Adrenal gland (tissue), 19 donors: ENCODE measurements at places on chromosomes 12 and 14. TPM values are rescaled to one million over a fixed set of nuclear protein-coding genes. Genes with fewer than 3 reads are reported as not detected.

GUCY2C gene
- total RNA-seq = not detected

DNA sequence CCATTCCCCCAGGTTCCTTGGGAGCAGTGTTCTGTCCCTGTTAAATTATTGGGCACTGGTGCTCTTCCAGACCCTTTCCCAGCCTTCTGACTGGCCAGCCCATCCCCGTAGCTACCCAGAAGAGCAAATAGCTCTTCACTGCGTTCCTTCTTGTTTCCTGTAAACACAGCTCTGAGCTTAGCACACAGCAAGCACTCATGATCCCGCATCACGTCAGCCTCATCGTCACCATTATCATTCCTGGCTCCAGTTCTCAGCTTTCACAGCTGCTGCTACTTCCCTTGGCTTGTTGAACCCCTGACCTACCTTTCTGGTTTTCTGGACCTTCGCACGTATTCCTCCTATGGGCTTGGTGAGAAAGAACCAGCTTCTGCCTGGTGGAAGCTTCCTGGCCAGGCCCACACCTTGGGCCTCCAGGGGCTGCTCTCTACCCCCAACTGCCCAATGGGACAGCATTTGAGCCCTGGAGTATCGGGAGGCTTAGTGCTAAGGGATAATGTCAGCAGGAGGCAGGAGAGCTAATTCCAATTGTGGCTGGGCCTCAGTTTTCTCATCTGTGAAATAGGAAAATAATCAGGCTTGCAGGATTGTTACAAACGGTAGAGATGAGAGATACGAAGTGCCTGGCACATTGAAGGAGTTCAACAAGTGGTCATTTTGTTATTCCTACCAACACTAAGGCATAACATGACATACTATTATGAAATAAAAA lies 22.6 kb upstream of the PAPOLA start:
- no peak for DNase-seq

CEBPE gene
- total RNA-seq = not detected

CLEC4E gene
- 1.5 TPM for total RNA-seq

DNA sequence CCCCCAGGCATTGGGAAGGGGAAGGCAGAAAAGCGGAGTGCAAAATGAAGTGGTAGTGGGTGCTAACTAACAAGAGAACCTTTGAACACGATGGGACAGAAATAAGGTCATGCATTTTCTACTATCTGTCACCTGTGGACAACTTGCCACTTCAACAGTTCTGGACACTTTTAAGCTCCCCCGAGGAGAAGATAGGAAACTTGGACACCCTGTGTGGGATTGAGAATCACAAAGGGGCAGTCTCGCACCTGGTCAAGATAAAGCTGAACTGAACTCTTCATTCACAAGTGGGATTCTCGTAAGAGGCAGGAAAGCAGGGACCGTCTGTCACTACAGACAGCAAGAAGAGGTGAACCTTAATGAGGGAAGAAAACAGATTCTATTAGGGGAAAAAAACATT lies 51.6 kb downstream of the EIF2S3B start:
- DNase-seq = no peak

CARMIL3 gene
- total RNA-seq = 0.17 TPM

GRCh38 chr14:31291210-31291609 lies 83.6 kb upstream of the HECTD1 start:
- no peak for DNase-seq

DNA sequence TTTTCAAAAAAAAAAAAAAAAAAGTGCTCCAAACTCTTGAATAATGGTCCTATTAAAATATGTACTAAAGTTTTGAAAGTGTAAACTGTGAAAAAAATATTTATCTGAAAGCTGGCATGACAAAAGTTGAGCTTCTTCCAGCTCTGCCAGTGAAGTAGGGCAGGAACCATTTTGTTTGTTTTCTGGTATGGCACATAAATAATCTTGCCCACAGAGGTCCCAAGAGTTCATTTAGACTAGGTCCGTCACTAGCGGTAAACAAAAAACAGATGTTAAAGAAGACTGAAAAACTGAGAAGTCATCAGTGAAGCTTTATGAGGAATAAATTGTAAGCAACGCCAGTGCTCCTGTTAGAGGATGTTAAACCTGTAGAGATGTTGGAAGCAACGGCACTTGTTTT lies 7.0 kb downstream of the ERP27 start:
- no peak for DNase-seq
